ENCODE measurements at places on chromosomes 5 and 9. TPM values are rescaled to one million over a fixed set of nuclear protein-coding genes. Genes with fewer than 3 reads are reported as not detected.
A peak's percentile ranks its signal among the peaks of the same experiment; 100 is the strongest.

DNA sequence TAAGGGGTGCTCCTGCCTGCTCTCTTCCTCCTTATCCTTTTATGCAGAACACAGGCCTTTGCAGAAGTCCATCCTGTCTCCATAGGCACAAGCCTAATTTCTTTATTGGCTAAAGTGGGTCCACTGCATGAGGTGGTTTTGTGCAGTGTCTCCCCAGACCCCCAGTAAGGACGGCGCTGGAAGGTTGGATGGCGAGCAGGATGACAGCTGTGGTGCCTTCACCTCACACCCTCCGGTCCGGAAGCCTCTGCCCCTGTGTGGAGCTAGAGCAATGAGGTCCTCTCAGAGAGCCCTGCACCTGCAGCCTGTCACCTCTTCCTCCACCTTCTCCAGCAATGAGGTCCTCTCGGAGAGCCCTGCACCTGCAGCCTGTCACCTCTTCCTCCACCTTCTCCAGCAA is 393.7 kb upstream of the IRX1 start:
- no peak overlapping the region for H3K4me3 ChIP-seq
- DNase-seq = no peak
- H3K27ac ChIP-seq = no peak overlapping the region
- H3K4me1 ChIP-seq = no peaks in the 10 kb centered on the region

DNA sequence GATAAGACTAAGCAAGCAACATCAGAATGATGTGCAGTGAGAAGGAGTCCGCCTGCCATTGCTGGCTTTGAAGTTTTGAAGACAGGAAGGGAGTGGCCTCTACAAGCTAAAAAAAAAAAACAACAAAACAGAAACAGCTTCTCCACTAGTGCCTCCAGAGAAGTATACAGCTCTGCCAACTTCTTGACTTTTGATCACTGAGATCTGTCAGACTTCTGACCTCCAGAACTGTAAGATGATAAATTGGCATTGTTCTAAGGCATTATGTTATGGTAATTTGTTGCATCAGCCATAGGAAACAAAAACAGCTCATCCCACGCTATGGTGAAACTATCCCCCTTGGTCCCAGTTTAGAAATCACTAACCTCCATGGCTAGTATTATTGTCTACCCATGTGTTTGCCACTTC is 131.0 kb upstream of the VCAN start:
- H3K27ac ChIP-seq = no peak overlapping the region
- H3K36me3 ChIP-seq = no peaks in the 10 kb centered on the region
- H3K27me3 ChIP-seq = no peaks in the 10 kb centered on the region

DNA sequence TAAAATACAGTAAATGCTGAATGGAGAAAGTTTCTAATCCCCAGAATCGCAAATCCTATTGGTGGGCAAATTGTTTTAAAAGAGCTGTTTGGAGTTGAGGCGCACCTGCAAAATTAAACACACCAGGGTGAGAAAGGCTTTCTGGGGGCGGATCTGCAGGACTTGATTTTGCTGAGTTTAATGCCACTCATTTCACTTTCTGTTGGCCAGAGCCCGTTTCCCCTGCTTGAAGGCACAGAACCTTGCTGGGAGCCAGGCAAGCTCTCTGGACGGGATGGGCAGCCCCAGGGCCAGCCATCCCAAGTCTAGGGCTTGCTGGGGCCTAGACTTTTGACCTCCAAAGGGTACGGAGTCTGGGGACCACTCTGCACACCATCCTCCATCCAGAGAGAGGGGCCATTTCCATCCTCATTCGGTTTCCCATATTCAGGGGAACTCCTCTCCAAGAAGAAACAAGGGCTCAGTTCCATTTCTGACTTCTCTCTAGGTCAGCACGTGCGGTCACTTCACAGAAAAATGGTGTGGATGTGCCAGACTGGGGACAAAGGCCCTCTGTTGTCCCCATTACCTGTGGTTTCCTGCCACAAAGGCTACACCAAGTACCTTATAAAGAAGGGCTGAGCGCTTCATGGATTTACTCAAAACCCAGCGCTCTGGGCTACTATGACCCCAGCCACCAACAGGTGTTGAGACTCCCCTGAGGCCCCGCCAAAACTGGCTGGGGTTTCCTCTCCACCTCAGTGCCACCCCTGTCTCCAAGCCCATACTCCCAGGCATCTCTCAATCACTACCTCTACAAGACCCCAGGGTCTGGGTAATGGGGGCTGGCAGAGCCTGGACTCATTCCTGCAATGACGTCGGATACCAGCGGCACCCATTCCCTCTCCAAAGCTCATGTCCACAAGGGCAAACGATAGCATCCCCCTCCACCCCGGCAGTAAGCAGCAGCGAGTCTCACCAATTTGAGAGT is 170.0 kb downstream of the AUH start:
- no peak for DNase-seq
- H3K4me1 ChIP-seq = peaks cover 72% of the 10 kb centered on the region
- H3K27me3 ChIP-seq = peaks cover 2% of the 10 kb centered on the region
- peak overlapping the region; percentile 99 for H3K27ac ChIP-seq

Gene IL31RA
- total RNA-seq = not detected

DNA sequence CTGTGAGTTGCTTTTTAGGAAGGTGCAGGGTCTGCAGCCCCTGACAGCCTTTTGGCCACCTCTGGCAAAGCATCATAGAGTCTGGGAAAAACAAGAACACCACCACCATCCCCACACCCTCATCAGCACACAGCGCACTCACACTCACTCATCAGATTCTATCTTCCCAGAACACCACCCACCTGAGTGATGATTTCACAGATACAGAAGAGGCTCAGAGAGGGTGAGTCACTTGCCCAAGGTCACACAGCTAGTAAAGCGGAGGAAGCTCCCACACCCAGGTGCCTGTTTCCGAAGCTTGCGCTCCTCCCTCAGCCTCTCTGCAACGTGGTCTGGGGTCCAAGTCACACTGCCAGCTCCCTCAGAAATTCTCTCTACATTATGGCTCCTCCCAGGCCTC is 41.8 kb upstream of the HRH2 start:
- H3K4me3 ChIP-seq = no peak overlapping the region
- H3K36me3 ChIP-seq = peaks cover 3% of the 10 kb centered on the region
- H3K4me1 ChIP-seq = no peaks in the 10 kb centered on the region
- no peak overlapping the region for H3K27ac ChIP-seq
- H3K27me3 ChIP-seq = peaks cover 2% of the 10 kb centered on the region
- DNase-seq = no peak

- no peaks in the 10 kb centered on the region for H3K36me3 ChIP-seq
- no peak for DNase-seq
- peaks cover 47% of the 10 kb centered on the region for H3K4me1 ChIP-seq
- no peak overlapping the region for H3K4me3 ChIP-seq
- peak overlapping the region; percentile 92 for H3K27ac ChIP-seq
- peaks cover 6% of the 10 kb centered on the region for H3K27me3 ChIP-seq
These were observed 36.1 kb downstream of the OLFML2A start for GRCh38 chr9:124813041-124813440.

DNA sequence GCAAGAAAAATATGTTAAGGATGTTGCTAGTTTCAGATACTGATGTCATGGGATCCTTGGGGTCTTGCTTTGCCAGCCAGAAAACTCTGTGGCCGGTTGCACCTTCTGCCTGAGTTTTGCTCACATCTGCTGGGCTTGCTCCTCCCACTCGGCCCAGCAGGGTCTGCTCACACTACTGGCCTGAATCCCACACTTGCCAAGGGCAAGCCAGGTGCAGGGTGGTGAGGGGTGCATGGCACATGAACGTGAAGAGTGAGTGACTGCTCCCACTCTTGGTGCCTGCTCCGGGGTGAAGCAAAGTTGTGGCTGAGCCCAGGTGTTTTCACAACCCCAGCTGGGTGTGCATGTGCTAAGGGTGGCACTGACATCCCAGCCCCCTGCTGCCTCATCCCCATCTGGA is 83.1 kb upstream of the STARD4 start:
- no peak for DNase-seq
- no peak overlapping the region for H3K27ac ChIP-seq
- peaks cover 14% of the 10 kb centered on the region for H3K27me3 ChIP-seq
- no peaks in the 10 kb centered on the region for H3K36me3 ChIP-seq

GRCh38 chr5:161446655-161447054 is 99.9 kb downstream of the GABRB2 start:
- DNase-seq = no peak
- H3K4me3 ChIP-seq = no peak overlapping the region
- no peaks in the 10 kb centered on the region for H3K4me1 ChIP-seq
- H3K27ac ChIP-seq = no peak overlapping the region
- H3K27me3 ChIP-seq = no peaks in the 10 kb centered on the region

Gene C5orf34
- 2.5 TPM for total RNA-seq

DNA sequence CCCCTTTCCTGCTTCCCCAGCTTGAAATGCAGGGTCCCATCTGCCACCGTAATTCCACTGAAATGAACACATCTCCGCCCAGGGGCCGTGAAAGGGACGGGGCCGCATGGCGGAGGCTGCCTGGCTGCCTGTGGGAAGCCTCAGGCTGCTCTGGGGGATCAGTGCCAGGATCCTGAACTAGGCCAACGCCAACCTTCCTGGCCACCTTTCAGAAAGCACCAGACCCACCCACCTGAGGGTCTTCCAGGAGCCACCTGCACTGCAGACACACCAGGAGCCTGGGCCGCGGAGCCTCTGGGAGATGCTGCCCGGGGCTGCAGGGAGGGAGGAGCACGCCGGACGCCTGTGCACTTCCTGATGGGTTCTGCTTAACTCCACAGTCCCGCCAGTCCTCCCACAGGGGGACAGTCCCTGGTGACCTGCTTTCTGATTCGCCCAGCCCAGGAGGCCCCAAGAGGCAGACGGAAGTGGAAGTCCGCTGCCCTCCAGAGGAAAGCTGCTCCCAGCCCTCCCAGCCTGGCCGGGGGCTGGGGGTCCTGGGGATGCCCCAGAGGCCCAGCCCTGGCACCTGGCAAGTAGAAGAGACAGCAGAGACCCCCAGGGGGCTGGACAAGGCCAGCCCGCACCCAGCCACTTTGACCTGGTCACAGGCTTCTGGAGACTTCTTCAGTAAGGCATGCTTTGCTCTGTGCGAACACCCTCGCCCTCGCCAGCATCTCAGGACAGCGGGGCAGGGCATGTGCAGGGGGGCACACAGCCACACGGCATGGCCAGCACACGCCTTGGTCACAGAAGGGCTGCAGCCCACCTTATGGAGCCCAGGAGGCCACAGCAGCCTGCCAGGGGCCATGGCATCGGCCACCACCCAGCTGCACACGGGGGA is at the start of gene CARD9:
CARD9 (minus strand) TSS at position 370 of the 883 bp plus-strand sequence. CDS start 1,591 bp downstream, outside the sequence.
- H3K36me3 ChIP-seq = no peaks in the 10 kb centered on the region
- peak; percentile 50 for DNase-seq
- H3K27ac ChIP-seq = peak within 1 kb of the TSS; percentile 90
- H3K4me3 ChIP-seq = peak within 1 kb of the TSS; percentile 83
- H3K4me1 ChIP-seq = peaks cover 13% of the 10 kb centered on the region

- peaks cover 43% of the 10 kb centered on the region for H3K4me1 ChIP-seq
- peak; percentile 16 for DNase-seq
- peak overlapping the region; percentile 82 for H3K4me3 ChIP-seq
These were observed 9.7 kb downstream of the SERINC5 start for GRCh38 chr5:80246001-80246758.

DNA sequence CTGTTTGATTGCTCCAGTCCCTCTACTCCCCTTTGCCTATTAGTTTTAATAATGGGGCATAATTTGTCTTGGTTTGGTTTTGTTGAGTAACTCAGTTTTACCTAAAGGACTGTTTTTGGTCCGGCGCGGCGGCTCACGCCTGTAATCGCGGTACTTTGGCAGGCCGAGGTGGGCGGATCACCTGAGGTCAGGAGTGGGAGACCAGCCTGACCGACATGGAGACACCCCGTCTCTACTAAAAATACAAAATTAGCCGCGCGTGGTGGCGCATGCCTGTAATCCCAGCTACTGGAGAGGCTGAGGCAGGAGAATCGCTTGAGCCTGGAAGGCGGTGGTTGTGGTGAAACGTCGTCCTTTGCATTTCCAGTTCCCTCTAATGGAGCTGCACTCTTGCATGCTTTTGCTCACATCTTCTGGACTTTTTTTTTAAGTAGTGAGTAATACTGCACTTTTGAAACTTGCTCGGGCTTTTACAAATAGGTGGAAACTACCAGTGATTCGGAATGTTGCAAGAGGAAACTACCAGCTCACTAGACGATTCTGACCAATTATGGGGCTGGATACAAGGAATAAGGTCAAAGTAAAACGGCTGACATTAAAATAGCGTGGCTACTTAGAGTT is 721 bp upstream of the MAML1 start:
- H3K4me3 ChIP-seq = peak overlapping the region; percentile 83
- H3K4me1 ChIP-seq = peaks cover 31% of the 10 kb centered on the region
- no peaks in the 10 kb centered on the region for H3K27me3 ChIP-seq
- peaks cover 34% of the 10 kb centered on the region for H3K36me3 ChIP-seq

GRCh38 chr9:137459152-137459600 is at the start of gene NSMF:
Gene NSMF (minus strand): TSS chr9:137459334. CDS start chr9:137459102, 232 bp downstream.
- peaks cover 3% of the 10 kb centered on the region for H3K27me3 ChIP-seq
- H3K4me3 ChIP-seq = peak within 1 kb of the TSS; percentile 34
- no peaks in the 10 kb centered on the region for H3K36me3 ChIP-seq
- H3K27ac ChIP-seq = peak within 1 kb of the TSS; percentile 42

Measured in HFFc6 (cell line).